ENCODE measurements at places on chromosomes 5 and 9. TPM values are rescaled to one million over a fixed set of nuclear protein-coding genes. Genes with fewer than 3 reads are reported as not detected.

The PTPN3 gene
- polyA plus RNA-seq = 0.67 TPM

The OR1J2 gene
- not detected for polyA plus RNA-seq

The ZNF189 gene
- polyA plus RNA-seq = 20.5 TPM

The THBS4 gene
- 5.2 TPM for polyA plus RNA-seq

The LHX6 gene
- polyA plus RNA-seq = 0.15 TPM

The GFI1B gene
- not detected for polyA plus RNA-seq

The CLINT1 gene
- polyA plus RNA-seq = 57.7 TPM

The GPRIN1 gene
- polyA plus RNA-seq = 2.2 TPM

The SLC35A4 gene
- polyA plus RNA-seq = 9.9 TPM

The PTPA gene
- polyA plus RNA-seq = 22.8 TPM

The SPINK13 gene
- not detected for polyA plus RNA-seq

The SHISAL2B gene
- polyA plus RNA-seq = not detected

The CNOT6 gene
- 3.0 TPM for polyA plus RNA-seq

The SPATA9 gene
- 0.62 TPM for polyA plus RNA-seq

The HSDL2 gene
- polyA plus RNA-seq = 14.3 TPM

The SLC6A3 gene
- not detected for polyA plus RNA-seq

The CNTNAP3 gene
- polyA plus RNA-seq = 0.73 TPM

The CYFIP2 gene
- polyA plus RNA-seq = 402 TPM

The PCDHGA4 gene
- polyA plus RNA-seq = 0.27 TPM

The FBP2 gene
- polyA plus RNA-seq = not detected

The SLC6A18 gene
- not detected for polyA plus RNA-seq

The SLC4A9 gene
- polyA plus RNA-seq = 0.11 TPM

The SHLD3 gene
- 3.7 TPM for polyA plus RNA-seq

The POU5F2 gene
- 0.14 TPM for polyA plus RNA-seq

The CCDC183 gene
- not detected for polyA plus RNA-seq

The ABLIM3 gene
- polyA plus RNA-seq = 4.1 TPM

The SLC24A2 gene
- polyA plus RNA-seq = 314 TPM

The DAP gene
- polyA plus RNA-seq = 10.1 TPM

The FOXD4L6 gene
- polyA plus RNA-seq = not detected

The FST gene
- not detected for polyA plus RNA-seq

The LRRC19 gene
- not detected for polyA plus RNA-seq

The EQTN gene
- 15.1 TPM for polyA plus RNA-seq

The KCNV2 gene
- polyA plus RNA-seq = not detected

The ANXA2R gene
- polyA plus RNA-seq = 0.28 TPM

The DOCK2 gene
- polyA plus RNA-seq = not detected

The PCDHA4 gene
- 10.7 TPM for polyA plus RNA-seq

The BTNL8 gene
- not detected for polyA plus RNA-seq

The ZNF879 gene
- polyA plus RNA-seq = 2.8 TPM

The TMEM267 gene
- polyA plus RNA-seq = 41.0 TPM

The TRMO gene
- 6.6 TPM for polyA plus RNA-seq

The GARIN3 gene
- 0.70 TPM for polyA plus RNA-seq

The SLC6A19 gene
- not detected for polyA plus RNA-seq
